ENCODE measurements at places on chromosomes 2 and 18. TPM values are rescaled to one million over a fixed set of nuclear protein-coding genes. Genes with fewer than 3 reads are reported as not detected.
A peak's percentile ranks its signal among the peaks of the same experiment; 100 is the strongest.

GRCh38 chr2:101596333-101596732 lies 101.2 kb upstream of the MAP4K4 start:
- DNase-seq = no peak

DNA sequence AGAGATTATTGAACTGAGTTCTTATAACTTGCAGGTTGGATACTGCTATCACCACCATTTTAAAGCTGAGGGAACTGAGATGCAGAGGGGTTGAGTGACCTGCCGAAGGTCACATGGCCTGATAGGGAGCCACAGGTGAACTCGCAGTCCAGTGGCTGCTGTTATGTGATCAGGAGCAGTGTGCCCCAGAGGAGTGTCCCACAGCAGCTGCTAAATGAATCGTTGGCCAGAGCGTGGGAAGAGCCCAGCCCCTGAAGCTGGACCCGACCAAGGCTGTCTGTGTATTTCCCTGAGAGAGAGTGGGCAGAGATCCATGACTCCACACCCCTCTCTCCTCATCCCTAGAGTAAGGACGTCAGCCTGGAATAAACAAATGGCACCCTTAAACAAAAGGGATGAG lies 26.7 kb upstream of the PRLH start:
- DNase-seq = peak; percentile 47

DNA sequence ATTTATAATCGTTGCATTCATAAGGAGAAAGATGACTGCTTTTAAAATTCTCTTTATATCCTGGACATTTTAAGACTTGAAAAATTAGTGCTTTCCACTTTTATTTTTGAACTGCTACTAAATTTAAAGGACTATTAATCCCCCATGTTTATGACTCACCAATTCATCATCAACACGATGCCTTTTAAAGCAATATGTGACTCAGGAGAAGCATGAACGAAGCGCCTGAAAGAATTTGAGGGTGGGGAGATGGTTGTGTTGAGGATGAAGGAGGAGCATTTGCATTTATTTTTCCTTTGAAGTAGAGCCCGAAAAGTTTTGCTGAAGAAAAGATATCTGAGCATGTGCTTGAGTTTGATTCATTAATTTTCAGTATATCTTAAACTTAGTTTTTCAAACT lies 192.2 kb upstream of the LRRTM1 start:
- DNase-seq = no peak

The HMSD gene
- total RNA-seq = not detected

The REG1B gene
- not detected for total RNA-seq

The SCN3A gene
- 0.80 TPM for total RNA-seq

All from ovary (tissue), 10 donors.